Brain microvascular endothelial cell (primary cell): ENCODE measurements at places on chromosomes 16 and 17.

- DNase-seq = no peak
Observed at GRCh38 chr17:8121407-8121680, 2.6 kb downstream of the HES7 start.

GRCh38 chr17:44952946-44953475 lies 5.4 kb upstream of the KIF18B start:
- no peak for DNase-seq

DNA sequence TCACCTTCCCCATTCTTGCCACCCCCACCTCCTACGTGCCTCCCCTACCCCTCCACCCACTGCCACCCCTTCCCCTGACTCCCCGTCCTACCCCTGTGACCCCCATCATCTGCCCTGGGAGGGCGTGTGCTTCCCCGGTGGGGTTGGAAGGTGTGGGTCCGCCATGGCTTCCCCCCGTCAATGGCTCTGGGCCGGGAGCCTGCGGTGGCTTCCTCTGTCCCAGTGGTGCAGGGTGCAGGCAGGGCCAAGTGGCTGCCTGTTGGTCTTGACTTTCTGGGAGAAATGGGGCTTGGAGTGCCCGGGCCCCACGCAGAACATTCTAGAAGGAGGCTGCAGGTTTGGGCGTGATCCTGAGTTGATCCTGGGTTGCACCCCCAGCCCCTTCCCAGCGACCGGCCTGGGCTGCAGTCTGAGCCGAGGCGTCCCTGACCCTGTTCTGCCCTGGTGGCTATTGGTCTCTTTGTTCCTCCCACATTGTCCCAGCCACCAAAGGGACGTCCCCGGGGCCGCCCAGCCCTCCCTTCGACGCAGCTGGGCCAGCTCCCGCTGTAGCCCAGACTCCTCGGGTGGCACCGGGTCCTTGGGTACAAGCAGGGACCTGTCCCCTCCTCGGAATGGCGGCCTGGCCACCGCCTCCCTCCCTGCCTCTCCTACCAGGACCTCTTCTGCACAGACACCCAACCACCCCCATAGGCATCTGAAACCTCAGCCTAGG lies 25.7 kb downstream of the GSE1 start:
- no peak for DNase-seq

DNA sequence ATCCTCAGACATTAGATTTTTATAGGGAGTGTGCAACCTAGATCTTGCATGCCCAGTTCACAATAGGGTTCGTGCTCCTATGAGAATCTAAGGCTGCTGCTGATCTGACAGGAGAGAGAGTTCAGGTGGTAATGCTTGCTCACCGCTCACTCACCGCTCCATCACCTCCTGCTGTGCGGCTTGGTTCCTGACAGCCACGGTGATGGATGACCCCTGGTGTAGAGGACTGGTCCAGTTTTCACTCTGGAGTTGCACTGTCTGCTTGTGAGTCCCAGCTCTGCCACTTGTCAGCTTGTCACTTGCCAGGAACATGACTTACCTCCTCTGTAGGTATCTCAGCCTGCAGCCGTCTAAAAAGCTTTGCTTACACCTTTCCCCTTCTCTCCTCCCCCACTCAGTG lies 214.6 kb downstream of the SNX29 start:
- DNase-seq = no peak

GRCh38 chr16:83441517-83441916 lies 366.3 kb upstream of the HSBP1 start:
- DNase-seq = peak; percentile 14

GRCh38 chr16:54285414-54286089 lies 1.0 kb downstream of the IRX3 start:
- DNase-seq = no peak

DNA sequence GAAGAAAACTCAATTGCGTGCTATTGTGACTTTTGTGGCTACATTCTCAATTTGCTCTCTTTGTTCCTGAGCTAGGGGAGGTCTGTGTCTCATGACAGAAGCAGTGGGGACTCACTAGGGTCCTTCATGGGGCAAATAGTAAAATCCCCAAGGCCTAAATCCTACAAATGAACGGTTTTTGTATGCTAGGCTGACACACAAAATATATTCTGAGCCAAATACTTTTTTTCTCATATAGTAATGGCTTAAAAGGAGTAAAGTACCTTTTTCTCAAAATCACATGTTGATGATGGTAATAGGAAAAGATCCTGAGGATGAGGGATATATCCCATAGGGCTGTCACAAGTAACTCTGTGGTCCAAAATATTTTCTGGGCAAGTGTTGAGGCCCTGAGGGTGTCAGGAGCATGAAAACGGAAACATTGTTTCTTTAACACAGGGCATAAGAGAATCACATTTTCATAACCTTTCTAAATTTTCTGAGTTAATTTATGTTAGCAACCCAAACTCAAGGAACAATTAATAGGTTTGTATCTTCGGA lies 77.5 kb upstream of the CNTNAP4 start:
- no peak for DNase-seq

DNA sequence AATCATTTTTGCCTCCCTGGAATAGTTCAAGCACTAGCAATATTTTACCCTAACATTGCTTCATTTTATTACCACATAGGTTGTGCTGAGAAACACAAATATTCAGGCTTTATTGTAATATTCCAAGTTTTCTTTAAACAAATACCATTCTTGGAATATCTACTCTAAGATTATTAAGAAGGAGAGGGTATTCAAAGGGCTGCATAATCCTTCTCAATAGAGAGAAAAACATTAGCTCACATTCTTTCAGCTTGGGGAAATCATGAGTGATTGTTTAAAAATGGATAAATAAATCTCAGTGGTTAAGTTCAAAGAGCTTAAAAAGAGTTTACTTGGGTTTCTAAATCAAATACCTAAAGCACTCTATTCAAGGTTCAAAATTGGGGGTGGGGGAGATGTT lies 111.9 kb upstream of the CORO6 start:
- DNase-seq = no peak

DNA sequence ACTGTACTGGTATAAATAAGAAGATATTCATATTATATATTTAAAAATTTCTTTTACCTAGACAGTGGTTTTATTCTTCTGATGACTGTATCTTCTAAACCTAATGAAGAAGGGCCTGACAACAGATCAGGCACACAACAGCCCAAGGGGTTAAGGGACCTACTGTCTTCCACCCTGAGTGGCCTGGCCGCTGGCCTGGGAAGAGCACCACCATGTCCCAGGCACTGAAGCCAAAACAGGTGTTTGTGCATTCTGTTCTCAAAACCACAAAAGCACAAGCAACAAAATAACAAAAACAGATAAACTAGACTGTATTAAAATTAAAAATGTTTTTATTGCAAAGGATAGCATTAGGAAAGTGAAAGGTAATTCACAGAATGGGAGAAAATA lies 9.1 kb upstream of the PECAM1 start:
- DNase-seq = no peak

DNA sequence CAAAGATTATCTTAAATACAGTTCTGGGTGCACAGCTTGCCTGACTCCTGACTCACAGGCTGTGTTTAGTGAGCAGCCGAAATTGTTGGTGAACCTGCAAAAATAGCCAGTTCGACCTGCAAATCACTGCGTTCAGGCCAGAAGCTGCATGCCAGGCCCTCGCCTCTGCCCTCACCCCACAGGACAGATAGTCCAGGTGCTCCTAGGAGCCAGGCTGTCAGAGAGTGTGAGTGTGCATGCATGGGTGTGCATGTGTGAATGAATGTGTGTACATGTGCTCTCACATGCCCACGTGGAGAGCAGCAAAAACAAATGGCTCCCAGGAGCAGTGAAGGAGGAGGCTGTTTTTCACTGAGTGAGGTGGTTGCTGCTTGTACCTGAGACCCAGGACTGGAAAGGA lies 131.8 kb downstream of the ABCC12 start:
- DNase-seq = no peak

DNA sequence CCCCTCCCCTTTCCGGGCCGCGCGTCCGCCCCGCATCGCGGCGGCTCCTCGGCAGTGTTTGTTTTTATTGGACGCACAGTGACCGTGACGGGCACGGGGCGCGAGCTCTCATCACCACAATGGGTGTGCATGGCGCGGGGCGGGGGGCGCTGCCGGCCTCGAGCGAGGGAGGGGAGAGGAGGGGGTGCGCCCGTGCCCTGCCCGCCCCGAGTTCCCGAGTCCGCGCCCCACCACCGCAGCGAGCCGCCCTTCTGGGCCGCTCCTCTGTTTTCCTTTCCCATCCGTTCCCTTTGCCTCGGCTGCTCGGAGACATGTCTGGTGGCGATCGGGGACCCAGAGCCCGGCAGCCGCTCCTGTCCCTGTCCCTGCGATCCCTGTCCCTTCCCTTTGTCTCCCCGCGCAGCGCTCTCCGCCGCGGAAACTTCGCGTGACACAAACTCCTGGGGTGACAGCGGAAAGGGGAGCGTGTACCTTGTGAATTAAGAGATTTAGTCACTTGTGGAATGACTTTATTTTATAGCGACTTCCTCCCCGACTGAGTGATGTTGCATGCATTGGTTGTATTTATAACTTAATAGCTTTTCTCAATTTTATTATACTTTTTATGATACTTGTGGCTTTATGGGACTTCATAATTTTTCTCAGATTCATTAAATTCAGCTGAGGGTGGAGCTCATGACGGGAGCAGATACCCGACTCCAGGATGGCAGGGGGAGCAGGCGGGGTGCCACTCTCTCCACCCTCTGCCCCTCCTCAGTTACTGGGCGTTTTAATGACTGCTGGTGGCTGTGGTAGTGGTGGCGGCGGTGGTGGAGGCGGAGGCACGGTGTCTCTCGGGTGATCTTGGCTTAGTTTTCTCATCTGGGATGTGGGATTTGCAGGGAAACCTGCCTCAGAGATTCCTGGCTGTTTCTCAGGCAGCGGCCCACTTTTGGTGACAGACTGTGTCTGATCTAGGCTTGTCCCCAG lies 40.8 kb downstream of the MRM1 start:
- no peak for DNase-seq

- no peak for DNase-seq
Observed at GRCh38 chr17:32593003-32593402, 106.2 kb downstream of the CDK5R1 start.

GRCh38 chr16:23504076-23504452 lies 6.2 kb downstream of the GGA2 start:
- DNase-seq = peak; percentile 39

- peak; percentile 26 for DNase-seq
Observed at GRCh38 chr16:15041271-15042004, 14.4 kb downstream of the NTAN1 start.

- no peak for DNase-seq
Observed at GRCh38 chr17:77097631-77098180, 43.1 kb upstream of the SEC14L1 start.

DNA sequence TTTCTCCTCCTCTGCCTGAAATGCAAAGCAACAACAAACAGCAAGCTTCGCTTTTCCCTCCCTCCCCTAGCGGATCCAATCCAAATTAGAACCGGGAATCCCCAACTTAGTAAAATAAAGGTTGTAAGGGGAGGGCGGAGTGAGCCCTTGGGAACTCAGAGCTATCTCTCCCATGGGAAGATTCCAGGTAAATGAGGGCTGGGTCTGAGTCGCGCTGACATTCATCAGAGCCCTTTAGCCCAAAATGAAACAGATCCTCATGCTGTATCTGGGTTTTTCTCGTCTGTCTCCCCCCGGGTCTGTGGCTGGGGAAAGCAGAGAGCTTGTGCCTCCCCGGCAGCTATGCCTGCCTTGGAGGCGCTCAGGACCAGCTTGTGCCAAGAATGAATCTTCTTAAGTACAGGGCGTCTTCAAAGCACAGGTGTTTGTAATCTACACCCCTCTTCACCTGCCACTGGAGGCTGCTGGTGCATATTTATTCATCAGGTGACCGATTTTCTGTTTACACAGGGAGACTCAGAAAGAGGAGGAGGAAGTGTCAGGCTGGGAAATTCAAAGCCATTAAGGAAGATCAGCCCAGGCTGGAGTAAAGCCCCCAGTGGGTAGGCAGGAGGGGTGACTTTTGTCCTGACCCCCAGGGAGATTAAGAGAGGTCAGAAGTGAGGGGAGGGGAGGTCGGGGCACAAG lies 55.0 kb upstream of the GSE1 start:
- DNase-seq = no peak

GRCh38 chr16:87486713-87487247 lies 6.0 kb downstream of the ZCCHC14 start:
- no peak for DNase-seq

- DNase-seq = no peak
Observed at GRCh38 chr16:87602001-87602775, at the start of gene JPH3. TSS of gene JPH3 (plus strand) at chr16:87602508. CDS start at chr16:87603147, 639 bp downstream.

DNA sequence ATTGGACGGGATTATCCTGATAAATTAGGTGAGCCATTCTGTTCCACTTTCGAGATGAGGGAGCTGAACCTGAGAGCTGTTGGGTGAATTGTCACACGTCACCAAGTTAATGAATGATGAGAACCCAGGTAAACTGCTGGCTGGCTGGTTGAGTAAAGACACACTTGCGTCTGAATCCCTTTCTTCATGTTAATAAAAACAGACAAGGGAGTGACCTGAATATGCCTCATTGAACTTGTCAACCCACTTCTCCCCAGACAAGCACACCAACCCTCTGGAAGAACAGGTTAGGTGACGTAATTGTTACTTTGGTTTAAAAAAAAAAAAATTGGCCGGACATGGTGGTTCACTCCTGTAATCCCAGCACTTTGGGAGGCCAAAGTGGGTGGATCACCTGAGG lies 400.9 kb upstream of the CDH5 start:
- DNase-seq = no peak

DNA sequence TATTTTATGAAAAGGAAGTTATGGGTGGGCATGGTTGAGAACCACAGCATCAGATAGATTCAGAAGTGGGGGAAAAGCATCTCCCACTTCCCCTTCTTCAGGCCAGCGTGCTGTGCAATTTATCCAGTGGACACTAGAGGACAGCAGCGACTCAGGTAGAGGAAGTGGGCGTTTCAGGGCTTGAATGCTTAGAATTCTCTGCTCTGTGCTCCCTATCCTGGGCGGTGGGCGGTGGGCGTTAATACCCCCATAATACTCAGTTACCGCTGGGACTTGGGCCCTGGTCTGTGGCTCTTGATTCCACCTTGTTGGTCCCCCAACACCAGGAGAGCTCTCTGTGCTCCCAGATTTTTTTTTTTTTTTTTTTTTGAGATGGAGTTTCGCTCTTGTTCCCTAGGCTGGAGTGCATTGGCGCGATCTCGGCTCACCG lies 3.7 kb upstream of the LYZL6 start:
- DNase-seq = peak; percentile 32

DNA sequence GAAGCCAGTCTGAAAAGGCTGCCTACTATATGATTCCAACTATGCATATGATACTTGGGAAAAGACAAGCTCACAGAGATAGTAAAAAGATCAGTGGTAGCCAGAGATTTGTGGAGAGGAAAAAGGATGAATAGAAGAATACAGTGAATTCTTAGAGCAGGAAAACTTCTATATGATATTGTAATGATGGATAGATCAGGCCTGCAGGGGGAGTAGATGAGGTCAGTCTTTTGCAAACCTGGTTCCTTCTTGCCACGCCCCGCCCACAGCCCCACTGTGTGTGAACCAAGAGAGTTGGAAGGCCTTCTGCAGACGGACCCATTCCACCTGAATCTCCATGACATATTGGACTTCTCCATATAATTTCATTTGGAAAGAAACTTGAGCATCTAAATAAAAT lies 761 bp upstream of the CCL8 start:
- DNase-seq = no peak

DNA sequence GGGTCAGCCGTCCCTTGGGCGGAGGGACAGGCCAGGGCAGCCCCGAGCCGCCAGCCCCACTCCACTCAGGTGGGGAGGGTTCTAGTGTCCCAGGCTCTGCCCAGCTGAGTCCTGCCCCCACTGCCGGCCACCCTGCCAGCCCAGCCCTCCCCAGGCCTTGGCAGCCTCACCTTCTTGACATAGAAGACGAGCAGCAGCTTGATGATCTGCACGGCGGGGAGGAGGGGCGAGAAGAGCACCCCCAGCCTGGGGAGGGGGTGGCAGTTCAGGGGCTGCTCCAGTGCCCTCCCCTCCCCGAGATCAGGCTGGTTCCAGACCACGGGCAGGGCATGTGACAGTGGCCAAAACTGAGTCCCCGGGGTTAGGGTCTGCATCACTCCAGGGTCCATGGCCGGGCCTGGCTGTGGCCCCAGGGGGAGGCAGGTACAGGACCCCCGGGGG lies 9.7 kb downstream of the TMC6 start:
- no peak for DNase-seq
